ENCODE measurements at places on chromosomes 4 and X.

DNA sequence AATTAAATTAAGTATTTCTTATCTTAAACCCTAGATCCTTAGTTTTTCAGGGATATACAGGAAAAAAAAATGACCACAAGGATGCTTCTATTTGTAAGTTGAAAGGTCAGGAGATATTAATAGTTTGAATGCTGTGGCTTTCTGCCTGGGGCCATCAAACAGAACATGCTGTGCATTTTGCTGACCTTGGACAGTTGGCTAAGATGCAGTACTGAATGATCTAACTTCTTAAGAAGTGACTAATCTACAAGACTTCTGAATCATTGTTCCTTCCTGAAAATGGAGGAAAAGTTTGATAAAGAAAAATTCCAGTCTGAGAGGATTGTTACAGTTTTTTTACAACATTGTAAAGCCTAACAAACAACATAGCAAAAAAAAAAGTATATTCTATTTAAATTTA, 237.8 kb upstream of the JADE1 start:
- no peak for DNase-seq

DNA sequence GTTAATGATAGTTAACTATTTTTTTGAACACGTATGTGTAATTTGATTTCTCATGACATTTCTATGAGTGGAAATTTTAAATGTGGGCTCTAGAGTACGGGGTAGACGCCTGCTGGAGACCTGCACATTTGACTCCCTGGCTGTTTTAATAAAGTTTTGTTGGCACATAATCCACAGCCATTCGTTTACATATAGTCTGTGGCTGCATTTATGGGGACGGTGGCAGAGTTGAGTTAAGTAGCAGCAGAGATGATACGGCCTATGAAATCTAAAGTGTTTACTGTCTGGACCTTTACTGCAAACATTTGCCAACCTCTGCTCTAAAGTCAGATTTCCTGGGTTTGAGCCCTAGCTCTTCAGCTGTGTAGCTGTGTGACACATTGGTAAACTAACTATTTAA, 118.8 kb downstream of the CHRNA9 start:
- DNase-seq = no peak

- no peak for DNase-seq
Observed at GRCh38 chrX:5084279-5084678, 1144.4 kb downstream of the NLGN4X start.

- no peak for DNase-seq
Observed at GRCh38 chr4:164529486-164529885, 224.4 kb upstream of the SMIM31 start.

- no peak for DNase-seq
Observed at GRCh38 chr4:23922541-23923111, 32.8 kb upstream of the PPARGC1A start.

GRCh38 chr4:8150152-8151090, 8.2 kb downstream of the ABLIM2 start:
- DNase-seq = no peak

- DNase-seq = no peak
Observed at GRCh38 chrX:39199429-39199828, 398.2 kb downstream of the MID1IP1 start.

DNA sequence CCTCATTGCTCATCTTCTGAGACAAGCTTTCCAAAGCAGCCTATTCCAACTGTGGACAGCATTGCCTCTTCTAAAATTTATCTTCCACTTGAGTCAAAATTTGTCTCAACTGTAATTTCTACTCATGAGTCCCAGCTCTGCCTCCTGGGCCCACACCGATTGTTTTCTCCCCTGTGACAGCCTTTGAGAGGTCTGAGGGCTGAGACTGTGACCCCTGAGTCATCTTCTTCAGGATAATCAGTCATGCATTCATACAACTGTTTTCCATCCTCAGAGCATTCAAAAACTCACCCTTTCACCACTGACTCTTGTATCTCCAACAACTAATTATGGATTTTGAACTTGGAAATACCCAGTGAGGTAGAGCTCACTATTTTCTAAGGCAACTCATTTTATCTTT, 228.1 kb downstream of the EDA2R start:
- no peak for DNase-seq

DNA sequence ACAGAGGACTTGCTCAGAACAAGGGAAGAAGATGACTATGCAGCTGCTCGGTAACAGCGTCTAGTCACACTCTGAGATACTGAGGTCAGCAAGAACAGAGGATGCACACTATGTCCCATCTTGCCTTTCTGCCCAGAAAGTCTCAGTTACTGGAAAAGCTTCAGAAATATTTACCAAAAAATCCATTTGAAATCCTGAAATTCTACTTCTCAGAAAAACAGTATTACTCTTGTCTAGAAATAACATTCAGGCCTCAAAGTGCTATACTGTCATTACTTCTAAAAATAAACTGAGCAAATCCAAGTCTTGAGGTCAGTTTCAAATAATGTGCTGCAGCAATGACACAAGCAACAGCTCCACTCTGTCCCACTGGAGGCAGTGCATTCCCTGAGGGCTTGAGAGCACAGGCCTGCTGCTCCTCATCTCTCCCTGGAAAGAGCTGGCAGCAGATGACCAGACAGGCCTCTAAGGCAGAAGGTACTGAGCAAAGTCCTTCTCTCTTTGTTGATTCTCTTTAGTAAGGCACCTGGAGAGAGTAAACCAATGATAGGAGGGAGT, 76.9 kb downstream of the CAMK2D start:
- DNase-seq = no peak

- DNase-seq = no peak
Observed at GRCh38 chr4:122823476-122823875, 3.2 kb upstream of the FGF2 start.

DNA sequence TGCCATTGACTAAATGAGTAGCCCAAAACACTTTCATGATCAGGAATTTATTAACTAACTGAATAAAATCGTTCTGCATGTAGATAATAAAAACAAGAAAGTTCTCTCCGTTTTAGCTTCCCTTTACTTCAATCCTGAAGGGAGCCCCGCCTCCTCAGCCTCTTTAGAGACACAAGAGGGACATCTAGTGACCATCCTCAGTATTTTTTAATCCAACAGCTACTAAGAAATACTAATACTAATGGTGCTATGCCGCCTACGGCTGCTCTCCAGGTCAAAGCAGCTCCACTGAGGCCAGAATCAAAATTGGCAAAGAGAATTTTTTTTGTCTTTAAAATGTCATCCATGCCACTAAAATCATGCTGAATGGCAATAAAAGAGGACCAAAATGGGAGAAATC, 3.2 kb upstream of the PCDH19 start:
- no peak for DNase-seq

DNA sequence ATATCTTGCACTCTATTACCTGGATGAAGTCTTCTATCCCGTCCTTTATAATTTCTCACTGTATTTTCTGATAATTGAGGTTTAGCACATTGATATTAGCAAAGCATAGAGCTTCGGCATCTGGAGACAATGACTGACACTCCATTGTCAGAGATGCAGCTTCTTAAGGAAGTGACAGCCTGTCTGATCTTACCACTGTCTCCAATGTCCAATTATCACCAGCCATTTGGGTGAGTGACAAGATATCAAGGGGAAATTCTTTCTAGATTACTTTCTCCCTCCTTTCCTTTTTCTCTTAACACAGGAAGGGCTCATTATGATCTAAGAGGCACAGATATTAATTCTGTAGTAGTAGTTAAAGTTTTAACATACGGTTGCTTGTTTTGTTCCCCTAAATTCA, 86.4 kb downstream of the LDB2 start:
- DNase-seq = no peak

DNA sequence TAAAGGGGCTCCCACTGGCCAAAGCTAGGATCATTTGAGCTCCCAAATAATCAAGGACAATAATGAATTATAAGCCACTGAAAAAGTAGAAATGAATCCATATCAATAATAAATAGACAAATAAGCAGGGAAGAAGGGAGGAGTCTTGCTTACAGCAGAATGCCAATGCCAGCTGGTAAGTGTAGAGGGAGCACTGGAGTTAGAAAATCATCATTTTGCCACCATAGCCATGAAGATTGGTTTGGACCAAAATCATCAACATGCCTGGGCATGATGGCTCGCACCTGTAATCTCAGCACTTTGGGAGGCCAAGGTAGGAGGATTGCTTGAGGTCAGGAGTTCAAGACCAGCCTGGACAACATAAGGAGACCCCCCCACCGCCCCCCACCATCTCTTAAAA, 20.4 kb upstream of the SH3KBP1 start:
- DNase-seq = no peak

- no peak for DNase-seq
Observed at GRCh38 chr4:7699031-7699430, 240.6 kb downstream of the AFAP1 start.

- no peak for DNase-seq
Observed at GRCh38 chr4:1419708-1420107, 13.5 kb upstream of the NKX1-1 start.

GRCh38 chr4:104848597-104849225, 298.0 kb upstream of the TET2 start:
- no peak for DNase-seq

DNA sequence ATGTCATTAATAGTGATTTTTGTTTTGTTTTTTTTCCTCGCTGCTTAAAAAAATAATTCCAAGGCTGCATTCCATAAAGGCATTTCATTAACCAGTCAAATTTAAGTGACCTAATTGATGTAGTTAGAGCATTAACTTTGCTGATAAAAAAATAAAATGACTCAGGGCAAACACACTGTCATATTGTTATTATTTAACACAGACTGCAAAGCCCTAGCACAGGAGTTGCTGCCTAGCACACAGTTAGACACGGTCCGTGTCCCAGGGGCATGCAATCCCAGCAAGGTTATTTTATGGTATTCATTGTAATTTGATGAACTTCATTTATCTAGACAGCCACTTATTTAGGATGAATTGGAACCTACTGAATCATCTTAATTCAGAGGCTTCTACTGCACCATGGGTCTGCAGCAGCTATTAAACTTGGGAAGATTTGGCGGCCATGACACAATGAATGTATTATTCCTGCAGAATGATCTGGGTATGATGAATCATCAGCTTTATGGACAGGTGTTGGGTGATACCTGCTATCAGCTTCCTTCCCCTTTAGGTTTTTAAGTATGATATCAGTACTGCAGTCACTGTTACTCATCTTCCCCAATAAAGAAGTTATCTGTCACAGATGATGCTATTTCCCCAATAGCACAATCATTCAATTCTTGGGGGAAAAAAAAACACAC, 182.7 kb downstream of the PPARGC1A start:
- no peak for DNase-seq

GRCh38 chrX:28609917-28610613, 22.8 kb downstream of the IL1RAPL1 start:
- DNase-seq = no peak

DNA sequence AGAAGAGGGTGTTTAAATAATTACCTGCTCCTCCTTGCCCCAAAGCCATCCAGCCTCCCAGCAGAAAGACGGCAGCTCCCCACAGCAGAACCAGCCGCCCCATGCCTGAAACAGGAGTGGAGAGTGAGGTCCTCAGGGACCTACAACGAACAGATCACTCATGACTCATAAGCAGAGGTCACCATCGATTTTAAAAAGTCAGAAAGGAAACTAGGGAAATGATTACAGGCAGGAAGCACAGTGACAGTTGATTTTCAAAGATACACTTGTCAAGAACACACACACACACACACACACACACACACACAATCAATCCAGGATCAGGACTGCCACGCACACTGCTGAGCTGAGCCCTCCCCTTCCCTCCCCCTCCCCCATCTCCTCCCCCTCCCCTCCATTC, at the start of gene CRLF2:
TSS of gene CRLF2 (minus strand) at position 118 of the 400 bp plus-strand sequence. CDS start at position 103, 15 bp downstream.
- DNase-seq = no peak

DNA sequence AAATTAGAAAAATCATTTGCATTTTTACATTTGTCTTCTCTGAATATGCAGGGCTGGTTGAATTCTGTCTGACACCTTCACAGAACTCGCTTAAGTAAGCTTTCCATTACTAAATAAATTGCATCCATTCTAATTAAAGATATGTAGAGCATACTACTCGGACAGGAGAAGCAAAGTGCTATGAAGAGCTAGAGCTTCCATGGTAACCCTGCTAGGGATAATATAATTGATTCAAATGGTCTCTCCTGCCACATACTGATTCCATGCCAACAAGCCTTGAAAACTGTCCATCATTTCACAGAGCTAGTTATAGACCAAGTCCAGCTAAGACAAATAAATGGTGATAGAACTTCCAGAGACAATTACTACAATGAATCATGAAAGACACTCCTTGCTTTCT, 571.5 kb downstream of the KCNIP4 start:
- DNase-seq = no peak

- no peak for DNase-seq
Observed at GRCh38 chr4:91754716-91755115, 549.0 kb upstream of the GRID2 start.

DNA sequence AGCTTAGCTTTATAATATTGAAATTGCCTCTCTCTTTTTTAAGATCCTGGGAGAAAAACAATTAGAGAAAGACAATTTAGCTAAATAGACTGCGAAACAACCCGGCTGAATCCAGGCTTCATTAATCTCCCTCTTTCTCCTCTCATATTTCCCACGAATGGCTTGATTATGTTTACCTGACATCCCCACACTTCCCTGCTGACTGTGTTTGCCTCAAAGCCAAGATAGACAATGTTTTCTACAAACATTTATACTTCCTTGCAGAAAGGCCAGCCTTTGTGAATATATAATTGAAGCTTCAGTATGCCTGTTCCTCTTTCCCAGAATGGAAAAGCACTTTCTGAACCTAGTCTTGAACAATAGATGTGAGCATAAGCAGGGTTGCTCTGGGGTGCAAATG, 566.8 kb downstream of the PDHA2 start:
- DNase-seq = no peak

DNA sequence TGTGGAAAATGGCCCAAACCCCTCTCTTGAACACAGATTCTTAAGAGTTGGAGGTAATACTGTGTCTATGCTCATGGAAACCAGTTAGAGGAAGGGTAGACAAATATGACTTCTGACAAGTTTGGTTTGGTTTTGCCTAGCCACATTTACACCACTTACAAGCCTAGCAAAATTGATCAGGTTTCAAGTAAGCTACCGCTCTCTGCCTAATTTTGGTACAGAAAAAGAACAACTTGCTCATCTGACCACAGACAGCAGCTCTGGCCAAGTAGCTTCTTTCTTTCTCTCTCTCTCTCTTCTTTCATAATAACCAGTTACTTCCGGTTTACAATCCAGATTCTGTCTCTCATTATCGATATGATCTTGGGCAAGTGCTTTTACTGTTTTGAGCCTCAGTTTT, 260.0 kb downstream of the GLUD2 start:
- no peak for DNase-seq

GRCh38 chr4:88659055-88659889, 38.4 kb downstream of the NAP1L5 start:
- no peak for DNase-seq

DNA sequence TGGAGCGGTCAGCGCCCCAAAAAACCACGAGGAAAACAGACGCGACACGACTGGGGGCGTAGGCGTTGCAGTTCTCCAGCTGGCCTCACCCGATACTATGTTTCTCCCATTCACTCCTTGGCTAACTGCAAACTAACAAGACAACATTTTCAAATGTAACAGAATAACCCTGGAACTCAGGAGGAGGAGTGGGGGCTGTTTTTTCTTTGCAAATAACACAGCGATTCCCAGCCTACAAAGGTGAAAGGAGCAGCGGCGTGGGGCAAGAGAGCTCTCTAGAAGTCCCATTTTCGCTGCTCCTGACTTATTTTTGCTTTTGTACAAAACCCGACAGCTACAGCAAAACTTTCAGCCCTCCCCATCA, 1.6 kb downstream of the SOX3 start:
- DNase-seq = no peak
